ENCODE measurements at places on chromosomes 2 and 18.

- no peak for DNase-seq
Measured at GRCh38 chr2:176491172-176491904, 222.1 kb downstream of the MTX2 start.

DNA sequence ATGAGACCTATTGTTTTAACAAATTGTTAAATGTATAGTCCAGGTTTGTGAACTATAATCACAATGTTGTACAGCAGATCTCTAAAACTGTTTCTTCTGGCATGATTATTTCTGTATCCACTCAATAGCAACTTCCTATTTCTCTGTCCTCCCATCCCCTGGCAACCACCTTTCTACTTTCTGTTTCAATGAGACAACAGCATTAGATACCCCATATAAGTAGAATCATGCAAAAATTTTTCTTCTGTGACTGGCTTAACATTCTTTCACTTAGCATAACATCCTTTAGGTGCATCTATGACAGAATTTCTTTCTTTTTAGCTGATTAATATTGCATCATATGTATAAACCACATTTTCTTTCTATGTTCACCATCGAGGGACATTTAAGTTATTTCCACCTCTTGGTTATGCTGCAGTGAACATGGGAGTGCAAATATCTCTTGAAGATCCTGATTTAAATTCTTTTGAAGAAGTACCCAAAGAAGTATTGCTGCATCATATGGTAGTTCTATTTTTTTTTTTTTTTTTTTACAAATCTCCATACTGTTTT lies 713.5 kb downstream of the LRP1B start:
- no peak for DNase-seq

- no peak for DNase-seq
Measured at GRCh38 chr2:81549646-81550045, 1245.1 kb upstream of the LRRTM1 start.

DNA sequence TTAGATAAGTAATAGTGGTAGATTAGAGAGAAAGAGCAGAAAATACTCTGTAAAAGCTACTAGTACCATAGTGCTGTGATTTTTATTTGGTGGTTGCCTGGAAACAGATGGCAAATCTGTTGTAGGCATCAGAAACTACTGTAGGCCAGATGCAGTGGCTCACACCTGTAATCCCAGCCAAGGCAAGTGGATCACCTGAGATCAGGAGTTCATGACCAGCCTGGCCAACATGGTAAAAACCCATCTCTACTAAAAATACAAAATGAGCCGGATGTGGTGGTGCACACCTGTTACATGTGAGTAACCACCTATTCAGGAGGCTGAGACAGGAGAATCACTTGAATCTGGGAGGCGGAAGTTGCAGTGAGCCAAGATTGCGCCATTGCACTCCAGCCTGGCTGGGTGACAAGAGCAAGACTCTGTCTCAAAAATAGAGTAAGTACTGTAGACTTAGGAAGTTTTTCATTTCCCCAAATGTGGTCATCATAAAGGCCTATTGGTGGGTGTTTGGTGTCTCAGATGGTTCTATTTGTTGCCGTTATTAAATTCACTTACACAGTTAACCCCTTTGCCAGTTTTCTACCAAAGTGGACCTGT lies 79.6 kb downstream of the SPTBN1 start:
- DNase-seq = peak; percentile 66

GRCh38 chr2:9992427-9993187 lies 41.1 kb downstream of the GRHL1 start:
- DNase-seq = no peak

DNA sequence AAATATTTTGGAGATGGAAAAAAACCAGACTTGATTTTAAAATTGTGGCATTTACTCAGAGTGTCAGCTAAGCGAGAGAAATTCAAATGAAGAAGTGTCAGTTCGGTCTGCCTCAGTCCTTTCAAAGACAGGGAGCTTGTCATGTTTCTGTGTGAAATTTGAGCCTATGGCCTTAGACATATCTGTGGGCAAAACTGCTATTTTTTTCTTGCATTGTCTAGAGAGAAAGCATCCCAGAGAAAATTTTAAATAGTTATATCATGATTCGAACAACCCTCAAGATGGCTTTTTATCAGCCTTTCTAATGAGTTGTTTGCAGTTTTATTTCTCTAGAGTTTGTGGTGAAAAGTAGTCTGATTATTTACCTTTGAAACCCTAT lies 50.2 kb upstream of the KCNE4 start:
- DNase-seq = no peak

- peak; percentile 46 for DNase-seq
Measured at GRCh38 chr2:181239201-181239799, 217.9 kb upstream of the ITGA4 start.

GRCh38 chr2:134258684-134259388 lies 5.0 kb downstream of the MGAT5 start:
- DNase-seq = no peak

DNA sequence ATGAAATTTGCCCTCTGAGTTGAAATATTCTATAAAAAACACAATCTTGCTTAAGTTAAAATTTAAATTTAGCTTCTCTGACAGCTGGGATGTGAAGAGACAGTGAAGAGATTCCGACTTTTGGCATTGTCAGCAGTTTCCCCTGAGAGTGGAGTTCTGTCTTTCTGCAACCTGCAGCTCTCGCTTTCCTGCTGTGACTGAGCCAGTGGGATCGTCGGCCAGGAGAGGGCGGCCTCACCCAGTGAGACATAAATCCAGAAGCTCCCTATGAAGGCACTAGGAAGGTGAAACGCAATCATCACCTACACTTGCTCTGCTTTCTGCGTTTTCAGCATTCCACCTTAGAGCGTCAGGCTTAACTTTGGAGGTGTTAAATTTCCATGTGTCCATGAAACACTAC lies 75.4 kb upstream of the HNMT start:
- DNase-seq = no peak

DNA sequence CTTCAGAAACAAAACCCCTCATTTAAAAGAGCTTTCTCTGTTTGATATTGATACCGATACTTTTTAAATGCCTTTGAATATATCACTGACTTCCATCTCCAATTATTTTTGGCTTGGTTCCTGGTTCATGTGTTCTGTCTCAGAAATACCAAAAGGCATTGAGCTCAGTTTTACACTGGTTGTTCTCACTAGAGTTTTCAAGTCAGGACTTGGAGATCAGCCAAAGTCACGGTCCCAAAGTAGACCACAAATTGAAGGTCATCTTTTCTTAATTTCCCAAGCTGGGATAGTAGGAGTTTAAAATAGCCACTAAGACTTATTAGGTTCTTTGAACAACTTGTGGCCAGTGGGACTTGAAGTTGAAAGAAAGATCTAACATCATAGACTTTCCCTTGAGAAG lies 24.2 kb downstream of the DHRS9 start:
- DNase-seq = no peak

GRCh38 chr2:42795841-42796301 lies 3.5 kb upstream of the HAAO start:
- no peak for DNase-seq

DNA sequence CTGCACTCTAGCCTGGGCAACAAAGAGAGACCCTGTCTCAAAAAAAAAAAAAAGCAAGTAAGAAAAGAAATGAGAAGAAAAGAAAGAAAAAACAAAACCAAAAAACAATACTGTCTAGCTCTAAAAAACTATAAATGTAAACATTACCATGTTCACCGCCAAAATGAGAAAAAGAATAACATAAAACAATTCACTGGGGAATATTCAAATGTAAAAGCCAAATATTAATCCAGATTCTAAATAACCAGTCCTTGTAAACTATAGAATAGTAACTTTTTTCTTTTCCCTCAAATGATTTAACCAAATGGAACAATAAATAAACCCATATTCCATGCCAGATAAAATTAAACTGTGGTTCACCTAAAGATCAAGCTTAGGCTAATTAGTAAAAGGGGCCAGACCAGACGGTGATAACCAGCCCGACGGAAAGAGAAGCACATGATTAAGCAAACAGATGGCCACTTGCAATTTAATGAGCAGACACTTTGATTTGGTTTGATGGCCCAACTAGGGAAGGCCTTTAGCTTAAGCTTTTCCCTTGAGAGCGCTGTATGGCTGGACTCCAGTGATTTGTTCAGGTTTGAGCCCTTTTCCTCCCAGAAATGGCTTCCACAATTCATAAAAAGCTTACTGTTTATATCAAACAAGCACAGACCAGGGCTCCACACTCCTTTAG lies 39.4 kb upstream of the ZNF397 start:
- no peak for DNase-seq

GRCh38 chr2:147110317-147110716 lies 734.5 kb upstream of the ACVR2A start:
- no peak for DNase-seq

DNA sequence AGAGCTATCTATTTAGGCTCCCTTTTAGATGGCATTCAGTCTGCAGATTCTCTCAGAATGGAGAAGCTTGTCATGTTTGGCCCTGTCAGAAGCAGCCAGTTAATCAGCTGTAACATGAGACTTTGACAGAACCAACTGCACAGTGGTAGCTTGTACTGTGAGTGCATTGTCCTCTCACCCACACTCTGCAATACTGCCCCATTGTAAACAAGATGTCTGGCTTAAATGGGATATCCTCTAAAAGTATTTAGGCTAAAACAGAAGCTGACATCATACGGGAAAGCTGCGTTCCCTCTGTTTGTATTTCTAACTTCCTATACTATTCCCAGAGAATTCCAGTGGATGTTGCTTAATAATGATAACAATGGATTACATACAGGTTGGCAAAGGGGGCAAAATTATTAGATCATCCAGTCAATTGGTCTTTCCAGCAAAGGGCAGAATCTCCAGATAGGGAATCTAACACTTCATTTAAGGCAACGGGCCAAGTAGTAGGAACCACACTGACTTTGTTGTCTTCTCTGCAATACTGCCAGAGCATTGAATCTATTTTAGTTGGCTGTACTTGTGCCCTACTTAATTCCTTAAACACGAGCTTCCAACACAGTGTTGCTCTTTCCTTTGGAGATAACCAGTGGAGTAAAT lies 15.4 kb upstream of the STAT4 start:
- no peak for DNase-seq

GRCh38 chr2:122960759-122961641 lies 1064.1 kb upstream of the CNTNAP5 start:
- no peak for DNase-seq

DNA sequence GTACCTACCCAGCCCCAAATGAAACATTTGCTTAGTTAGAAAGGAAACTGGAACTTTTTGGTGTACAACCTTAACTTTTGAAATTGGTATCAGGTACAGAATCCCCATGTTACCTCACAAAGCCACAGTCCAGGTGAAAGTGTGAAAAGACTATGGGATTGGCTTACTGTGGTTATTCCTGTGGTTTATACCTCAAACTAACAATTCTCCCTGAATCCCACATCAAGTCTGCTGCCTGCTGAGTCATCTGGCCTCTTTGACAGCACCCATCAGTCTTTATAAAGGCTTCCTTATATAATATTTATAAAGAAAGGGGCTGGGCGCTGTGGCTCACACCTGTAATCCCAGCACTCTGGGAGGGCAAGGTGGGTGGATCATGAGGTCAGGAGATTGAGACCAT lies 164.6 kb downstream of the TMEM247 start:
- no peak for DNase-seq

GRCh38 chr2:133871545-133872209 lies 303.4 kb upstream of the NCKAP5 start:
- no peak for DNase-seq

DNA sequence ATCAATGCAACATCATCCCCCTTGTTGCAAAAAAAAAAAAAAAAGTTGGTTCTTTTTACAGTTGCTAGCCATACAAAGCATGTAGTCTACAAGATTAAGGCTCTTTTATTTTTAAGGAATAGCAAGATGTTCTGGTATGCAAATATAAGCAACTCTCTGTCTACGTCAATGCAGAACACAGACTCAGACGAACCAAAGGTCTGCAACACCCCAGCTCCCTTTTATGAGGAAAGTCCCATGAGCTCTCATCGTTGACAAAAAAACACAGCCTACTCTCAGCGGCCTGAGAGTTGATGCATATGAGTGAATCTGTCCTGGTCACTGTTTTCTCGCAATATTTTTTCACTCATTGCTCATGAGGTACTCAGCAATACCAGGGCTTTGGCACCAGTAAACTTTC lies 112.9 kb downstream of the STK39 start:
- DNase-seq = no peak

- DNase-seq = no peak
Measured at GRCh38 chr18:22509423-22509822, 91.7 kb upstream of the CTAGE1 start.

DNA sequence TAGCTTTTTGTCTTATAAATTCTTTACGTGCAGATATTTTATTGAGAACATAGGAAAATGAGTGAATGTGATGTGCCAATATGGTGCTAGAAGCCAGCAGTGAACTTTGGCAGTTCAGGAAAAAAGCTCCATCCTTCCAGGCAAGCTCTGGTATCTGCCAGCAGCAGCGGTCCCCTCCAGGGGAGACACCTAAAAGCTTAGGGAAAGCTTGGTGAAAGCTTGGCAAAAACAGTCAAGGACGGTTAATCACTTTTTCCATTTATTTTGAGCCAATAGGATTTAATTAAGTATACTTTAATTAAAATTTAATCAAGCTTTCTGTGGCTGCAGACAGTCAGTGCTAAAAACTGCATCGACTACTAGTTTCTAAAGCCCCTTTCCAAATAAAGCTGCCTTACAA lies 60.4 kb downstream of the PID1 start:
- no peak for DNase-seq

DNA sequence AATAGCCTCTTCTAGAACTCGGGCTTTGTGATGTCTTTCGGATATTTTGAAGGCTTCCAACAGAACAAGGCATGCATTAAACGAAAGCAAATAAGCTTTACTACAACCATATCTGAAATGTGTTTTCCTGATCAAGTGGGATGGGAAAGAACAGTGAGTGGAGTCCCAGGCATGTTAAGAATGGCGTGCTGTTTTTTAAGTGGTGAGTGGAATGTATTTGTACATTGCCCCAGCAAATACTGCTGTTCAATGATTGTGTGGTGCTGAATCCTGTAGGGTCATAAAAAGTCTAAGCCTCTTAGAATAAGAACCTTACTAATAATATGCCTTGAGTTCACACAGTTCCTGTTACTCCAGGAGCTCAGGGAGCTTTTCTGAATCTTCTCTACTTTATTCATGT lies 52.5 kb downstream of the POMC start:
- no peak for DNase-seq

- peak; percentile 52 for DNase-seq
Measured at GRCh38 chr18:10055125-10055750, 141.4 kb downstream of the VAPA start.

- DNase-seq = peak; percentile 62
Measured at GRCh38 chr2:74566754-74567085, 12.2 kb downstream of the DOK1 start.

DNA sequence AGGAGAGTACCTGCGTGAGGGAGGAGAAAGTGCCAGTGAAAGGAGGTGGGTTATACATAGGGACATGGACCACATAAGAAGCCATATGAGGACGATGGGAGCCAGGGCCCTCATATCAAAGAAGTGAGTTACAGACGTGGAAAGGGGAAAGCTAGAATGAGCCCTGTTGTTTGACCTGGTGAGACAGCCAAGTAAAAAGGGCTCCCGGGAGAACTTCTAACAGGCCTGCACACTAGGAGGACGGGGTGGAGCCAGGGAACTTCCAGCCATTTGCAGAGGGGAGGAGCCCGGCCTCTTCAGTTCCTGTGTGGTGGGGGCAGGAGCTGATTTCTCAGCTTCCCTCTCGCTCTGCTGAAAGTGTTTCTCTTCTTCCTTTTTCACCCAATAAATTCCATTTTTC lies 84.1 kb upstream of the SLC66A3 start:
- DNase-seq = no peak

GRCh38 chr18:78896111-78896905 lies 83.3 kb upstream of the SALL3 start:
- no peak for DNase-seq

GRCh38 chr2:217868911-217869334 lies 133.9 kb downstream of the TNS1 start:
- DNase-seq = no peak

Data from CD14-positive monocyte (primary cell).